ENCODE measurements at places on chromosomes 1 and 21.

DNA sequence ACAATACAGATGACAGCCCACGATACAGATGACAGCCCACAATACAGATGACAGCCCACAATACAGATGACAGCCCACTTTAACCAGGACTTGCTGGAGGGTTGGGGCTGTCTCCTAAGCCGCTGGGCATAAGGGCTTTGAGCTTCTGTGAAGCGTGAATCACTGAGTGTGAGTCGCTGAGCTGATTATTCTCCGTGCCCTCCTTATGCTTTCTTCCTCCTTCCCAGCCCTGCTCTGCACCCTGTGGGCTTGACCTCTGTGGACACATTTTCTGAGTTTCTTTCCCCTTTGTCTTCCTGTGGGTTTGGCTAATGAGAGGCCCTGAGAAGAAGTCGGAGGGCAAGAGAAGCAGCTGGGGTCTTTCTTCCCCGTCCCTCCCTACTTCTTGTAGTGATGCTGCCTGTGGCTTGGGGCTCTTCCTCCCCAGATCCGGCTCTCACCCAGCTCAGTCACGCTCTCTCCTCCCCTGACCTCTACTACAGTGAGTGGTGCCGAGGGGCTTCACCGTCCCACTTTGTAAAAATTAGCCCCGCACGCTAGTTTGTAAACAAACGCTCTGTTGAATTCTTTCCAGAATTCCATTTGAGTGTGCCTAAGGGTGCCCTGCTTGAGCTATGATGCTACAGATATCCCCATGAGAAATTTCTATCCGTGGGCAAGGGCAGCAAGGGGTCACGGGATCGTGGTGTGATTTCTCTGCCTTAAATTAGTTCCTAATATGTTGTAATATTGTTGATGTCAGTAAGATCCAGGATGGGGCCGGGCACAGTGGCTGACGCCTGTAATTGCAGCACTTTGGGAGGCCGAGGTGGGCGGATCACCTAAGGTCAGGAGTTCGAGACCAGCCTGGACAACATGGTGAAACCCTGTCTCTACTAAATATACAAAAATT lies 46.4 kb upstream of the SOD1 start:
- no peak for DNase-seq

DNA sequence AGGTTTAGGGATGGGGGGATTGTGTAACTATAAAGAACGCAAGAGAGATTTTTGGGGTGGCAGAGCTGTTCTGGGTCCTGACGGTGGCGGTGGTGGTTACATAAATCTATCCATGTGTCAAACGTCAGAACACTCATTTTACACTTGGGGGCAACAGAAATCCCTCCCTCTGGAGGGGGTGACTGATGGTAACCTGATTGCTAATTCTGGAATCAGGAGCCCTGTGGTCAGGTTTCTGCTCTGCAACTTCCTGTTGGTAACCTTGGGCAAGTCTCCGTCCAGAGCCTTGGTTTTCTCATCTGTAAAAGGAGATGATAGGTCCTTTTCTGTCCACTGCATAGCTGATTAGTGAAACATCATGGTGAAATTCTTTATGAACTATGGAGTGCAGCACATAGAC lies 40.9 kb downstream of the ALPL start:
- DNase-seq = no peak

GRCh38 chr1:65955071-65955470 lies 162.4 kb downstream of the PDE4B start:
- DNase-seq = no peak

GRCh38 chr21:24617819-24618218 lies 989.5 kb downstream of the MRPL39 start:
- DNase-seq = no peak

DNA sequence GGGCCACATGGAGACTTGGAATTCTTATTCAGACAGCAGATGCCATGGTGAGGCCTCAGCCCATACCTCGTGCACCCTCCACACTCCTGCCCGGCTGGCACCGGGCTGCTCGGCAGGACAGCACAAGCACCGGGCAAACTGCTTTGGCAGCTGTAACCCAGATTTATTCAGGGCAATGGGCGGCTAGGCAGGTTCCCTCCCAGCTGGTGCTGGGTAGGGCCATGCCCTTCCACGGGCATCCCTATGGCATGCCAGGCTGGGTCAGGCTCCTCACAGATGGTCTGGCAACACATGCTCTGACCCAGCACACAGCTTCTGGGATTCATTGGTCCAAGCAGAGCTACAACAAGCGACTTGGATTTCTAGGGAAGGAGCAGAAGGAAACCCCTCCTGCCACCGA lies 53.4 kb downstream of the ATP1A1 start:
- DNase-seq = no peak

- DNase-seq = no peak
These were observed 219.1 kb upstream of the ZC3H12A start for GRCh38 chr1:37255136-37255795.

GRCh38 chr1:113246929-113247328 lies 143.4 kb upstream of the MAGI3 start:
- DNase-seq = no peak

GRCh38 chr1:177976596-177976995 lies 6.7 kb upstream of the SEC16B start:
- no peak for DNase-seq

- DNase-seq = no peak
These were observed 208.5 kb downstream of the TTLL7 start for GRCh38 chr1:83790446-83790845.

GRCh38 chr1:207812778-207813511 lies 61.1 kb downstream of the CD46 start:
- no peak for DNase-seq

GRCh38 chr1:182249201-182249676 lies 142.4 kb downstream of the GLUL start:
- no peak for DNase-seq

DNA sequence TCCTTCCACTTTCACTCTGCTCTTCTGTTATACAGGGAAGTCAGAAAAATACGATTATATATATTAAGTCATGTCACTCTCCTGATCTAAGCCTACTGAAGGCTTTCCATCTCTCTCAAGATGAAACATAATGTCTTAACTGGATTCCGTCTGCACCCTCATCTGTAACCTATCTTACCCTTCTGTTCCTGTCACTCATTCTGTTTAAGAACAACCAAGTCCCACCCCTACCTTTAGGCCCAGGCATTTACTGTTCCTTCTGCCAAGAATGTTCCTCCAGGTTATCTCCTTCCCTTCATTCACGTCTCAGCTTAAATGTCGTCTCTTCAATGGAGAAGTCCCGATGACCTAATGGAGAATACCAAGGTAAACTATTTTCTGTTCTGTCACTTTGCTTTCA lies 1802.4 kb downstream of the MRPL39 start:
- DNase-seq = no peak

GRCh38 chr1:201430776-201431175 lies 9.2 kb upstream of the TNNI1 start:
- DNase-seq = no peak

- no peak for DNase-seq
These were observed 13.8 kb downstream of the RXRG start for GRCh38 chr1:165431079-165431478.

DNA sequence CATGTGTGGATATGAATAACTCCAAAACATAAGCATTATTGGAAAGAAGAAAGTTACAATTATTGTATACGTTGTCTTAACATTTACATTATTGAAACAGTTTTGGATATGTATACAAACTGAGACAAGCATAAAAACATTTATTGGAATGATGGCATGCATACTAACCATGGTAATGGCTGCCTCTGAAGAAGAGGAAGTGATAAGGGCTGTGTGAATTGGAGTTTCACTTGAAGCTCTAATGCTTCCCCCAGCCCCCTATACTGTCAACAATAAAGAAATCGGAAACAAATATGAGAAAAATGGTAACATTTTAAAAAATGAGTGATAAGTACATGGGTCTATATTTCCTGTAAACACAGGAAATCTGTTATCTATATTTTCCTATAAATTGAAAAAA lies 367.7 kb upstream of the DPYD start:
- DNase-seq = no peak

- DNase-seq = no peak
These were observed 133.7 kb downstream of the CAPN8 start for GRCh38 chr1:223531742-223532341.

DNA sequence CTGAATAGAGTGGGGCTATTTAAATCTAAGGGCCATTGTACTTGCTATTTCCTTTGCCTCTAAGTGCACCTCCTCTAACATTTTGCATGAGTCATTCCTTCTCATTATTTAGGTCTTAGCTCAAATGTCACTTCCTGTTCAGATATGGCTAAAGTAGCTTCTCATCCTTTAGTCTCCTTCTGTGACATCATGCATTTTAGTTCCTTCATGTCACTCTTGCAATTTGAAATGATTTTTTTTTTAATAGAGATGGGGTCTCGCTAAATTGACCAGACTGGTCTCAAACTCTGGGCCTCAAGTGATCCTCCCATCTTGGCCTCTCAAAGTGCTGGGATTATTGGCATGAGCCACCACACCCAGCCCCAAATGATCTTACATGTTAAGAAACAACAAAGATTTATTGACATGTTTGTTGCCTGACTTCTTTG lies 6.6 kb downstream of the TBX19 start:
- no peak for DNase-seq

- no peak for DNase-seq
These were observed 63.2 kb downstream of the IER5 start for GRCh38 chr1:181151378-181152326.

- DNase-seq = no peak
These were observed 43.5 kb upstream of the JAK1 start for GRCh38 chr1:65009724-65010420.

GRCh38 chr21:31397515-31397926 lies 53.5 kb upstream of the TIAM1 start:
- no peak for DNase-seq

GRCh38 chr1:247548092-247548491 lies 842 bp upstream of the GCSAML start:
- no peak for DNase-seq

DNA sequence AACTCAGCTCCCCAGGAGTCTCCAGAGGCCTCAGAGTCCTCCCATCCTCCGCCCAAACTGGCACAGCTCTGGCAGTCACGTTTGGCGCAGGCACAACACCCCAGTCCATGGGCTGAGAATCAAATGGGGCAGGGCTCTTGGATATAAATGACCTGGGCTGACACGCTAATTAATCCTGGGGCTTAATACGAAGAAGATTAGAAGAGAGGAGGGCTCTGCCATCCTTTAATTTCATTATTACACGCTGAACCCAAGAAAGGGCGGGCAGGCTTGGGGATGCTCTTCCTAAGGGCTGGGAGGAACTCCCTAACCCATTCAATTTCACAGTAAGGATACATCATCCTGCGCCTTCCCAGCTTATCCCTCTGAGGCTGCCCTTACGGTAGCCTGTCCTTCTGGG lies 2.4 kb downstream of the GRIK3 start:
- no peak for DNase-seq

DNA sequence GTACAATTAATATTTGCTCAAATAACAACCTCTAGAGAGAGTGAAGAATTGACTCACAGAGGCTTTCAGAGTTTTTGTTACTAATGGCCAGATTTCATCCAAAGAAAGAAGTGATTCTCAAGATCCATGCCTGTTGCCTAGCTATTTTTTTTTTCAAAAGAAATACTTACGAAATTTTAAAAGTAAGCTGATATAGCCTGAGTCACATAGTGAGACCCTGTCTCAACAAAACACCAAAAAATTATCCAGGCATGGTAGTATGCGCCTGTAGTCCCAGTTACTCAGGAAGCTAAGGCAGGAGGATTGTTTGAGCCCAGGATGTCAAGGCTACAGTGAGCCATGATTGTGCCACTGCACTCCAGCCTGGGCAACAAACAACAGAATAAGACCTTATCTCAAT lies 14.6 kb downstream of the PALMD start:
- no peak for DNase-seq

- DNase-seq = no peak
These were observed 12.0 kb downstream of the PRDX6 start for GRCh38 chr1:173489149-173489600.

DNA sequence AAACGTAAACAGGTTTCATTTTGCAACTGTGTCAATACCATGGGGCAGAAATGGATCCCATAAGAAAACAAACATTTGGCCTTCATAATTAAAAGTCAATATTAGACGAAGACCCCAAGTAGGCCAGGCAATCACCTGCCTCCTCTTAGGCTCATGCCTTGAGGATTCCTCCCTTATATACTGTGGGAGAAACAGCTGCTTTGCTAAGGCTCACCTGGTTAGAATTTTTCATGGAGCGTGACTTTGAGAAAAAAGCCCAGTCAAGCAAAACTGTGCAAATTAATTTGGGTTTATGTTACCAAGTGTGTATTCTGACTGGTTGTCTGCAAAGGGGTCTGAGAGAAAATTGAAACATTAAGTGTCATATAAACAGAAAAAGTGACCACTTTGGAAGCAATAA lies 605.3 kb upstream of the USP24 start:
- no peak for DNase-seq

Data from brain pericyte (primary cell).